Natural killer cell (primary cell): ENCODE measurements at places on chromosomes 1 and 21.

DNA sequence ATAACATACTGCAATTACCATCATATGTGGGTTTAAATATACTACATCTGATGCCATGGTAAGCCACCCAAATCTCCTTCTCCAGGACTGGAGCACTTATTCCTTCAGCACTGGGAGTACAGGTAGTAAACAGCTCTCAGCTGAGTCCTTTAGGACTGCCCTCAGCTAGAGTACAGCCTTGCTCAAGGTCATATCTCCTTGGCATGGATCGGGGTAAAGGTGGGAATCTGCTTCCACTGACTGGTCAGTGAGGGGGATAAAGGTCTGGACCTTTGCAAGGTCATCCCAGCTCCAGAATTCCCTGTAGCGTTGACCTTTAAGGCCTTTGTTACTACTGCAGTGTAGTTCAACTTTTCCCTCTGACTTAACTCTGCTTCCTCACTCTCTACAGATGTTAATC lies 38.8 kb downstream of the RPL5 start:
- H3K4me3 ChIP-seq, result no peak overlapping the region
- no peak overlapping the region for H3K27ac ChIP-seq
- no peaks in the 10 kb centered on the region for H3K4me1 ChIP-seq
- H3K27me3 ChIP-seq, result no peaks in the 10 kb centered on the region
- peaks cover 12% of the 10 kb centered on the region for H3K36me3 ChIP-seq

DNA sequence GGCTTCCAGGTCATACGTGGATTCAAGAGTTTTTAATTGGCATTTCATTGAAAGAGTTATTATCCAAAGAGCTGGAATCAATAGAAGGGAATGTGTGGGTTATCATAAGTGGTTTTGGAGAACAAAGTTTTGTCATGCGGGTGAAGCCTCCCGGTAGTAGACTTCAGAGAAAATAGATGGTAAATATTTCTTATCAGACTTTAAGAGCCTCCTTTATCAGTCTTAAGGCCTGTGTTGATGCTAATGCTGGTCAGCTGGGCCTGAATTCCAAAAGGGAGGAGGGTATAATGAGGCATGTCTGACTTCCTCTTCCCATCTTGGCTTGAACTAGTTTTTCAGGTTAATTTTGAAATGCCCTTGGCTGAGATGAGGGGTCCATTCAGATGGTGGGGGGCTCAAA lies 89.7 kb downstream of the ITSN1 start:
- H3K27me3 ChIP-seq, result no peaks in the 10 kb centered on the region
- H3K4me3 ChIP-seq, result no peak overlapping the region
- no peaks in the 10 kb centered on the region for H3K4me1 ChIP-seq

DNA sequence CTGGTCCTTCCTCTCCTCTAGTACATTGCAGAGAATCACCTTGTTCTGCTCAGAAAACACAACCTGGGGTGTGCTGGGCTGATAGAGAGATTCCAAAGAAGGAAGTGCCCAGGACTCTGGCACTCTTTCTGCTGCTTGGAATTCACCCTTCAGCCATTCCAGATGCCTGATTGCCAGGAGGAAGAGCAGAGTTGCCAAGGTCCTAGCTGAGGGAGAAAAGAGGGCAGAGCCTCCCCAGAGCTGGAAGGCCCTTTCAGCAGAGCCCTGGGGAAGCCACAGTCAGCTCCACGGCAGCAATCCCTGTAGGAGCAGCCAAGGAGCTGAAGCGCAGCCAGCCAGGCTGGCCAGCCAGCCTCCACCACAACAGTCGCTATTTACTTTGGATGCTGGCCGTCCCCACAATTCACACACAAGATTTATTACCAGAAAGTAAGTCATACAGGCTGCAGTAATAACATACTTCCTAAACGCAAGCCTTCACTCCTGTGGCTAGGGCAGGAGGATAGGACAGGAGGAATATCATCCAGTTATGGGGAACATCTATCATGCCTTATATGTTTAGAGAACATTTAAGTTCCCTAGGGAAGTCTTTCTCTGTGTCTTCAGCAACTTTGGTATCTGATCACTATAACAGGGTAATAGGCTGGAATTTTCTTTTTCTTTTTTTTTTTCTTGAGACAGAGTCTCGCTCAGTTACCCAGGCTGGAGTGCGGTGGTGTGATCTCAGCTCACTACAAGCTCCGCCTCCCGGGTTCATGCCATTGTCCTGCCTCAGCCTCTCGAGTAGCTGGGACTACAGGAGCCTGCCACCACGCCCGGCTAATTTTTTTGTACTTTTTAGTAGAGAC lies 36.6 kb upstream of the SLC44A3 start:
- no peaks in the 10 kb centered on the region for H3K36me3 ChIP-seq
- no peaks in the 10 kb centered on the region for H3K4me1 ChIP-seq
- DNase-seq, result no peak
- no peak overlapping the region for H3K27ac ChIP-seq
- no peaks in the 10 kb centered on the region for H3K27me3 ChIP-seq
- H3K4me3 ChIP-seq, result no peak overlapping the region

GRCh38 chr1:230321741-230322420 lies 104.3 kb downstream of the PGBD5 start:
- no peak for DNase-seq
- no peak overlapping the region for H3K4me3 ChIP-seq
- H3K4me1 ChIP-seq, result no peaks in the 10 kb centered on the region
- no peak overlapping the region for H3K27ac ChIP-seq
- H3K27me3 ChIP-seq, result no peaks in the 10 kb centered on the region

DNA sequence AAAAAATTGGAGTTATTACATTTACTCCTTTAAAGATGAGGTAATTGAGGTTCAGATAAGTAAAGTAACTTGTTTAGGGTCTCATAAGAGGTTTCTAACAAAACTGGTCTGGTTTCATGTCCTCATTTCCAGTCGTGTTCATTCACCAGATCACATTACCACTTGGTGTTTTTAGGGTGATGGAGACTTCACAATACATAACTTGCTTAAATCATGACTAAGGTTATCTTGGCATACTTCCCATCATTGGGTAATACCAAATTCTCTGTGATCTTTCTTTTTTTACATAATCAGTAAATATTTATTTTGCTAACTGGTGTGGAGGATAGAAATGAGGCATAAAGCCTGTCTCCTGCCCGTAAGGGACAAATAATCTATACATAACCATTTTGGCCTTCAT lies 31.6 kb upstream of the RPTN start:
- no peaks in the 10 kb centered on the region for H3K27me3 ChIP-seq
- no peak overlapping the region for H3K27ac ChIP-seq
- DNase-seq, result no peak

DNA sequence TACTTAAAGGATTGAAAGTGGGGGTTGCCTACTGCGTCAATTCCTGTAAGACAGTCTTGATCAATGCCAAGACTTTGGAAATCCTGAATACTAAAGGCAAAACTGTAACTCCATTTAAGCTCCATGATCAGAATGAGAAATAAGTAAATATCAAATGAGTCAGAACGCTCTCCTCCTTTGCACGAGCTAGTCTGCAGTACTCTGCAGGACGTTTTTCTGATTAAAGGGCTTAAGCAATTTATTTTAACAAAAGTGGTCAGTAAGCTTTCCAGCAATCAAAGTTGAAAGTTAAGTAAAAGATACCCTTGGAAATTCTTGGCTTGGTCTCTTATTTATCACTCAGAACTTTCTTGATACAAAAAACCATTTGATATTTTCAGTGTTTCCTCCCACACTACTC lies 35.7 kb upstream of the ARHGAP29 start:
- no peaks in the 10 kb centered on the region for H3K4me1 ChIP-seq
- no peak overlapping the region for H3K4me3 ChIP-seq
- no peak overlapping the region for H3K27ac ChIP-seq
- DNase-seq, result no peak

DNA sequence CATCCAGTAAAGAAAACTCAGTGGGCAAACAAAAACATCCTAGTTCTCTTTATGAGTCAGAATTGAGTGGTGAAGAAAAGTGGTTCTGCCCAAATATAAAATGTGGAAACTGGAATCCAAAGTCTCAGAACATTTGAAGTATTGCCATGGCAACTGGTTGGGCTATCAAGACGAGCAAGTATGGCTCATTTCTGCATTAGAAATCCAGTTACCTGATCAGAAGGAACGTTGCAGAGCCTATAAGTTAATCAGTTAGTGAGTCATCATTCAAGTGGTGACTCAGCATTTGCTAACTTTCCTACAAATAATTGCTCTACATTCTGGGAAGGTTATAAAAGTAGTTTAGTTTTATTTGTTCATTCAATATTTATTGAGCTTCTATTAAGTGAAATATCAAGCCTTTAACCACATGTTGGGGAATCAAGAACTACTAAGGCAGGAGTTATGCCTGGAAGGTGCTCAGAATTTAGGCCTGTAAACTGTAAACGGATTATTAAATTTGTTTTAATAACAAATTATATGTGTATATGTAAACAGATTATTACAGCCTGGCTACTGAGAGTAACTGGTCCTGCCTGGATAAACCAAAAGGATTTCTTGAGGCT lies 104.3 kb downstream of the PAPPA2 start:
- H3K36me3 ChIP-seq, result no peaks in the 10 kb centered on the region
- no peaks in the 10 kb centered on the region for H3K4me1 ChIP-seq
- H3K27me3 ChIP-seq, result no peaks in the 10 kb centered on the region
- no peak overlapping the region for H3K27ac ChIP-seq
- H3K4me3 ChIP-seq, result no peak overlapping the region

DNA sequence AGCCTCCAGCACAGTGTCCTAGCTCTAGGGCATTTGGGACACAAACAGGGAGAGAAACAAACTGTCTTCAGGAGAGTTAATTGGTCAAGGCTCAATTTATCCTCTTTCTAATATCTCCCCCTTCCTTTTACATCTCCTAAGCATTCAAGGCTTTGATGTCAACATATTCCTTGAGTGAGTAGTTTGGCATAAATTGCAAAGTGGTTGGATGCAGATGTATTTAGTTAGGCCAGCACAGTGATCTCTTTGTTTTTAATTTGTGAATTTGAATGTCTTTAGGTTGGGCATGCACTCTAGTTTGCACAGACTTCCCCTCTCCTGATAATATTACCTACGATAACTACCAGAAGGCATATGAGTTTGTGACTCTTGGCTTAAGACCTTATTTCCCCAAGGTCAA lies 12.5 kb upstream of the OLFML2B start:
- H3K27ac ChIP-seq, result no peak overlapping the region
- no peak overlapping the region for H3K4me3 ChIP-seq
- peaks cover 3% of the 10 kb centered on the region for H3K27me3 ChIP-seq
- no peaks in the 10 kb centered on the region for H3K4me1 ChIP-seq
- DNase-seq, result no peak

- H3K36me3 ChIP-seq, result peaks cover 6% of the 10 kb centered on the region
- peaks cover 40% of the 10 kb centered on the region for H3K4me1 ChIP-seq
- DNase-seq, result no peak
- no peaks in the 10 kb centered on the region for H3K27me3 ChIP-seq
- H3K4me3 ChIP-seq, result no peak overlapping the region
- H3K27ac ChIP-seq, result no peak overlapping the region
These were observed 4.4 kb downstream of the JMJD4 start for GRCh38 chr1:227730630-227731151.
